ENCODE measurements at places on chromosomes 2 and 18. TPM values are rescaled to one million over a fixed set of nuclear protein-coding genes. Genes with fewer than 3 reads are reported as not detected.

SYT4 gene
- total RNA-seq = not detected

GAD1 gene
- not detected for total RNA-seq

DNA sequence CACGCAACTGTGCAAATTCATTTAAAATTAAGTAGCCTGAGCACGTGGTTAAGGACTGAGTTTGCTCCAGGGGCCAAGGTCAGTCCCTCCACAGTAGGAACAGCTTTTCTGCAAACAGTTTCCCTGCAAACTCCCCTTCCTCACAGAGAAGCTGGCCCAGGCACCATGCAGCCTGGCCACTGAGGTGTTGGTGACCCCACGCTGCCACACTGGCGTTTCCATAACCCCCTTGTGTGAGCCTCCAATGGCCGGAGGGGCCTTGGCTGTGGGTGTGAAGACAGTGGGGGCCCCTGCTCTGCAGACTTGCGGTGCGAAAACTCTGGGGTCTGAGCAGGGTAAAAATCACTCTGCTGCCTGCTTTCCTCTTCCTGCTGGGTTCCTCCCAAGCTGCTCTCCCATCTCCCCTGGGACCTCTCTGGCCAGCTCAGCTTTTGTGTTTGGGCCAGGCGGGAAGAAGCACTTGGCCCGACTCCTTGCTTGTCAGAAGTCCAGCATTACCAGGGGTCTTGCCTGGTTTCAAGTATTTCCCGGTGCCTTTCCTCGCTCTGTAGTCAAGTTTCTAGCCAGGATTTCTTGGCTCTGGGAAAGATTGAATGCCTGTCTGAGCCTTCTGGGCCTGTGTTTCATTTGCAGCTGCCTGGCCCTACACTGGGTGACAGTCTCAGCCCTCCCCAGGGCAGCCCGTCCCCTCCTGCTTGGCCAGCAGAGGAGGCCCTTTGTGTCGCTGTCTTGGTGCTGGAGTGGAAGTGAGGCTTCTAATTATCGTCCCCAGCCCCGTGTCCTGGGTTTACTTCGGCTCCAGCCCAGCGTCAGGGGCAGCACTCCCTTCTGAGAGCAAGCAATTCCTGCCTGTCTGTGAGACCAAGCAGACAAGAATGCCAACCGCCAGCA, 131.4 kb upstream of the SLC1A4 start:
- peak; percentile 50 for DNase-seq

DNA sequence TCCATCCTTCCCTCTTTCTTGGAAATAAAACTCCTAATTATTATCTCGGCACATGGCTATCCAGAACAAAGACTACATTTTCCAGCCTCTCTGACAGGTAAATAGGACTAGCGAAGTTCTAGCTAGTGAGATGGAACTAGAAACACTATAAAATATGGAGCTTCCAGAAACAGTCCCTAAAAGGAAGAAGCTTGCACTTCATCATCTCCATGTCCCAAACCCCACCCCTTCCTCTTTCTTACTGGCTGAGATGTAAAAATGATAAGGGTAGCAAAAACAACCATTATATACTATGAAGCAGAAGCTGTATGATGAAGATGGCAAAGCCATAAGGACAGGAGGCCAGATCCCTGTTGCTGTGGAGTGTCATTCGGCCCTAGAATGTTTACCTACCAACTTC, 11.7 kb upstream of the ACTR2 start:
- DNase-seq = no peak

DNA sequence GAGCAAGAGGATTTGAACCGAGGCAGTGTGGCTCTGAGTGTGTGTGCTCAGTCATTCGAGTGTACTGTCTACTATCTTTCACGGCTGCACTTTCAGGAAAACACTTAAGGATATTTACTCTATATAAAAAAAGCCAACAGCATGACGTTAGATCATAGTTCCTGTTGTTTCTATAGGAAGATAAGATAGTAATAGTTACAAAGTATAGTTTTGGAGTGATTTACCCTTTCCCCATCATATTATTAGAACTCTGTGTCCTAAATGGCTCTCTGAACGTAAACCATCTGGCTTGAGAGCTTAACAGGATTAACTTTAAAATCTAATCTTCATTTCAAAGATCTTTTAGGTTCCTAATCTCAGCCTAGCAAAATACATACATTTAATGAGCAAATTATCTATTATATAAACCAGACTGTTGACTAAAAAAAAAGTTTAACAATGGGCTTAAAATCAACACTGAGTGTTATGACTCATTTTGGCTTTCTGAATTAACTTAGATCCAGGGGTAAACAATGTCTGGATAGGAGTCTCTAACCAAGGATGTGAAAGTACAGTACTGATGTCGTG, 150.3 kb upstream of the DNMT3A start:
- peak; percentile 83 for DNase-seq

GRCh38 chr2:235390816-235391194, 103.0 kb upstream of the AGAP1 start:
- DNase-seq = no peak

- no peak for DNase-seq
Observed at GRCh38 chr2:80378-80777, 34.1 kb upstream of the FAM110C start.

- peak; percentile 10 for DNase-seq
Observed at GRCh38 chr2:68458981-68459380, 8.1 kb downstream of the FBXO48 start.

DNA sequence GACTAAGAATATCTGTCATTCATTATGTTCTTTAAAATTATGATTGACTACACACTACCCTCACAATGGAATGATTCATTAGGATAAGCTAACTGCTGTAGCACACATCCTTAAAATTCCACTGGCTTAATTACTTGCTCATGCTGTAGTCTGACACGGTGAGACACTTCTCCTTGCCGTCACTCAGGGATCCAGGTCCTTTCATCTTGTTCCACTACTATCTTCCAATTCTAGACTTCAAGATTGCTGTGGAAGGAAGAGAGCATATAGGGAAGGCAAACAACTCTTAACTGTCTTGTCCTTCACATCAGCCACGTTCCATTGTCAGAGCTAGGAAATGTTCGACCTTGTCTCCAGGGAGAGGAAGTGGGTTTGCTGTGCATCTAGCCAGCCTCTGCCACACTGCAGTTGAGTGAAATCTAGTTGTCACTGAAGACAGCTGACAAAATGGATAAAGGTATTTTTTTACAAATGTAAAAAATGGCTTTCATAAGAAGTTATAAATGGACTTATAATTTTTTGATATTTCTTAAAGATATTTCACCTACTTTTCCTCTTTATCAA, 30.1 kb downstream of the GREB1L start:
- no peak for DNase-seq

DNA sequence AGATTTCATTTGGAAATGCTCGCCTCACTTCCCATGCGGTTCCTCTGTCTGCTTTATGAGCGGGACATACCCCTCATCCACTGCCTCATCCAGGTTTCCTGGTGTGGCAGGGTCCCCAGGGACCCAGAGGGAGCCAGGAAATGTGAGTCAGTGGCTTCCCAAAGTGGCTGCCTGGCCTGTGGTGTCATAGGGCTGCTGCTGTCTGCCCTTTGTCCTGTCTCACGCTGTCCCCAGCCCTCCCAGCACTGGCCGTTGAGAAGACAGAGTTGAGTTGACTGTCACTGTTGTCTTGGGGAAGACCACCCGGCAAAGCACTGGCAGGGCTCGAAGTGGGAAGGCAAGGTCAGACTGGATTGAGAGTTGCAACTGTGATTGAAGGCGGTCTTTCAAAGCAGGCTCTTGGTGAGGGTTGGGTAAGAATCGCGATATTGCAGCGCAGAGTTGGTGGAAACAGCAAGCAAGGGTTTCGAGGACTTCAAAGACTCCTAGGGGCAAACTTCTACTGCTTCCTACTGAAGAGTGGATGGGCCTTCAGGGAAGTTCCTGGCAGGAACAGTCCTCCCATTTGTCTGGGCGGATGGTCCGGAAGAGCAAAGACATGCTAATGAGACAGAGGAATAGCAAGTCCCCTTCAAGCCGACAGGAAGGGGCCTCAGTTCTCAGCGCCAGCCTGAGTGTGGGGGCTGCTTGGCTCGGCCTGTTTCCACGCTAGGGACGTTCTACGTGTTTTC, 33.9 kb downstream of the RAB31 start:
- no peak for DNase-seq

DNA sequence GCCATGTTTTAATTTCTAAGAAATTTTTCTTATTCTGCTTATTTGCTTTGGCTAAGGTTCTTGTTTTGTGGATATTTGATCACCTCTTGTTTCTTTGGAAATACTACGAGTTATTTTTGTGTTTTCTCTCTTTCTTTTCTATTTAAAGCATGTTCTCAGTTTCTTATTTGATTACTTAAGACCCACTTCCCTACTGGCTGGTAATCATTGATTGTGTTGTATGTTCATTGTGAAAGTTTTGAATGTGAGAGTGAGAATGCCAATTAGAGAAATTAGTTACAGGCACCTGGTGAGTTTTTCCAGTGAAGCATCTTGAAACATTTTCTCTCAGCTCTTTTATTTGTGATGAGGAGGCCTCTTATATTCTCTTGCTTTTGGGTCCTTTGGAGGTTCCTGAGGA, 226.7 kb upstream of the MC4R start:
- no peak for DNase-seq

- DNase-seq = peak; percentile 37
Observed at GRCh38 chr18:73679941-73680712, 467.5 kb downstream of the FBXO15 start.

Data from fibroblast of villous mesenchyme (primary cell).